Stimulated activated CD4-positive, alpha-beta T cell treated with anti-CD3 and anti-CD28 coated beads, Interleukin-1b, Interleukin-23, amount 100 ng/mL, for 1 hour (primary cell): ENCODE measurements at places on chromosomes 2 and 18.

DNA sequence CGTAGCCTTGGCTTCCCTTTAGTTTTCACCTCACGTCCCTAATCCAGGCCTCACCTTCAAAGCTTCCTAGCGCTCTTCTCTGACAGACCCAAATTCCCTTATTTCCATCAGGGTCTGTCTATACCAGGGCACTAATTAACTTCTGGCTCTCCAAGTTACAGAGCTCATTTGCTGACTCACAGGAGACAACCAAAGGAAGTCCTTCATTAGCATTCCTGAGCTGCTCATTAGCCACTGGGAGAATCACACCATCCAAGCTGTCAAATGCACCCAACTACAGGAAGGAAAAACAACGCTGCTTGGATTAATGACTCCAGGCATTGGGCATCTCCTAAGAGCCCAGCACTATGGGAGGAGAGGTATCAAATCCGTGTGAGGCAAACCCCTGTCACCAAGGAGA lies 109.8 kb upstream of the ALK start:
- no peak for DNase-seq

DNA sequence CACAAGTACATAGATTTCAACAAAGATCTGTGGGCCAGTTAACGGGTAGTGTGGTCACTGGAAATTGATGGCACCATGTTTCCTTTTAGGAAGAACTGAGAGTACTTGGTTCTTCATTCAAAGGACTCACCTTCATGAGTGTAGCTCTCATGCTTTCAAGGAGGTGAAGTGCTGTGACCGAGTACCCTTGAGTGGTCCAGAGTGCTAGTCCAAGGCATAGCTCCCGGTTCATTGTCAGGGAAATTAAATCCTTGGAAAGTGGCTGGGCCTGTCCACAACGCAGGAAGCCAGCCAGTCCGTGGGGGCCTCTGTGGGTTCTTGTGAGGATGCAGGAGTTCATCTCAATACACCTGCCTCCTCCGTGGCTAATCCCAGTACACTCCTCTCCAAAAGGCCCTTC lies 295.1 kb downstream of the GALR1 start:
- no peak for DNase-seq

GRCh38 chr2:6773694-6774044 lies 92.0 kb downstream of the CMPK2 start:
- DNase-seq, result no peak

GRCh38 chr2:231037731-231038482 lies 584 bp downstream of the C2orf72 start:
- no peak for DNase-seq
